ENCODE measurements at places on chromosomes 2 and 18.
A peak's percentile ranks its signal among the peaks of the same experiment; 100 is the strongest.

- DNase-seq: peak; percentile 73
Measured at GRCh38 chr2:46876741-46877384, 38.7 kb downstream of the MCFD2 start.

GRCh38 chr2:233329489-233330135 is 22.0 kb downstream of the SAG start:
- no peak for DNase-seq

DNA sequence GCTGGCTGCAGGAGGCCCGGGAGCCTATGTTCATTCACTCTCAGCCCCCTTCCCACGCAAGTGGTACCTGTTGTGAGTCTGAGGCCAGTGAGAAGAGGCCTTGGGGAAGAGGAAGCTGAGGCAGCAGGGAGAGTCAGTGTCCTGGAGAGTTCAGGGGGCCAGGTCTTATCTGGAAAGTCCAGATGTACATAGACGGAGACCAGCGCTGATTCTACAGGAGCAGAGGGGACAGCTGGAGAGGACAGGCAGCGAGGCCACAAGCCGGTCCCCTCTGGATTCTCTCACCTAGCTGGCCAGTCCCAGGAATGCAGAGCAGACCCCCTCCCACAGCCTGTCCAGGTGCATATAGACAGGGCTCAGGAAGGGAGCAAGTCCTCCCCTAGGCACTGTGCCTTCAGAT is 29.1 kb upstream of the SELENOI start:
- DNase-seq: no peak

DNA sequence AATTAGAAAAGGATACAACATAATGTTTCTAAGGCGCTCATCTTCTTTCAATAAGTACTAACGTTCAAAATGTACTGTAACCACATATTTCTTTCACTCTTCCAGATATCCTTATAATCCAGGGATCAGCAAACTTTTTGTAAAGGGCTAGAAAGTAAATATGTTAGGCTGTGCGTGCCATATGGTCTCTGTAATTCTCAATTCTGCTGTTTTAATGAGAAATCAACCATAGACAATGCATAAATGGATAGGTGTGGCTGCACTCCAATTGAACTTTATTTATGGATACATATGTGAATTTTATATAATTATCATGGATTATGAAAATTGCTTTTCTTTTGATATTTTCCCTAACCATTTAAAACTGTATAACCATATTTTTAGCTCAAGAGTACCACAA is 459.4 kb downstream of the EPHA4 start:
- DNase-seq: no peak

- DNase-seq: no peak
Measured at GRCh38 chr2:6011921-6012320, 319.7 kb downstream of the SOX11 start.

DNA sequence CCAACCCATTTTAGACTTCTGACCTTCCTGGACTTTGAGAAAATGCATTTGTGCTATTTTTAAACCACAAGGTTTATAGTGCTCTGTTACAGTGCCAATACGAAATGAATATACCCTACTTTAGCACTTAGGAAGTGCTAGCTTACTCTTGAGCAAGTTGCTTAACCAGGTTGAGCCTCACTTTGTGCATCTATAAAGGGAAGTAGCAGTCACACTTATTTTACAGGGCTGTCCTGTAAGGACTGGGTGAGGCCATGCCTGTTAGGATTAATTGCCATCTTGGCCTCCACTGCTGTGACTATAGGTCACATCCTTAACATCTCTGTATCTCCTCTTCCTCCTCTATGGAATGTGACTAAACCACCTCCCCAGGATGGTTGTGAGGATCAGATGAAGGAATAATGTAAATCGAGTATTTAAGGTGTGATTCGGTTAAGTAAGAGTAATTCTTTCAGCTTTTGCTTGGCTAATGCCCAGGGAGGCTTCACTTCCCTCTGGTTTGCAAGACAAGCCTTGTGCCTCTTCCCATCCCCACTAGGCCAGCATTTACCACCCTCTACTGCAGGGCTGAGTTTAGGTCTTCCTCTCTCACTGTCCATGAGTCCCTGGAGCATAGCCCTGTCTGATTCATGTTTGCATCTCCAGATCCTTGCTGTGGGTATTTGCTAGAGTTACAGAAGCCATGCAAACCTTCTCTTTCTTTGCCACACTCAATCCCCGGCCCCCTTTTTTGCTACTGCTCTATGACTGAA is 341.2 kb downstream of the ZNF521 start:
- DNase-seq: no peak

DNA sequence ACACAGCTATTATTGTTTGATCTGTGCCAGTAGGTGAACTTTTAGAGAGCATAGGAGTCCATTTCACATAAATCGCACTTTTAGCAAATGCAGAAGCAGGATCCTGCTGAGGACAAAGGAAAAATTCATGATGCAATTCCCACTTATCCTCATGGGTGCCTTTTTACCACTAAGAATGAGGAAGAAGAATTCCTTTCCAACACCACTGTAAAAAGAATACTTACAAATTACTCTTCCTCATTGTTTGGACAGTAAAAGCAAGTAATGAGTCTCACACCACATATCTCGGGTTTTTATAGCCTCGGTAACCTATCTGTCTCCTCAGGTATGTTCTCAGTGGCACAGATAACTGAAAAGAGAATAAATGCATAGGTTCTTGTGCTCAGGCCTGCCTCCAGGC is 238.5 kb downstream of the MTX2 start:
- no peak for DNase-seq

DNA sequence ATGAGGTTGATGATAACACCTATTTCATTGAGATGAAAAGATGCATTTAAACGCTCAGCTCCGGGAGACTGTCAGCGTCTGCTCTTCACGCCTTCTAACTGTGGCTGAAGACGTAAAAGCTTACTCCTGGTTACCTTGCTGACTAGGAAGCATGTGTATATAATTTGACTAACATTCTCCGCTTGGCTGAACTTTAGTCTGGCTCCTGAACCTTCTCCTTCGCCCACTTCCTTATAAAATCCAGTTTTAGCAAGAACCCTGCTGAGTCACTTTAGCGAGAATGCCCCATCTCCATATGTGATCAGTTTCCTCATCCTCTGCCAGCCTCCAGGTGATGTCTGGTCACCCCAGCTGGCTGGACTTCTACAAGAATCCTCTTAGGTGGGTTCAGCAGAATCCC is 12.7 kb upstream of the CREG2 start:
- DNase-seq: peak; percentile 90

DNA sequence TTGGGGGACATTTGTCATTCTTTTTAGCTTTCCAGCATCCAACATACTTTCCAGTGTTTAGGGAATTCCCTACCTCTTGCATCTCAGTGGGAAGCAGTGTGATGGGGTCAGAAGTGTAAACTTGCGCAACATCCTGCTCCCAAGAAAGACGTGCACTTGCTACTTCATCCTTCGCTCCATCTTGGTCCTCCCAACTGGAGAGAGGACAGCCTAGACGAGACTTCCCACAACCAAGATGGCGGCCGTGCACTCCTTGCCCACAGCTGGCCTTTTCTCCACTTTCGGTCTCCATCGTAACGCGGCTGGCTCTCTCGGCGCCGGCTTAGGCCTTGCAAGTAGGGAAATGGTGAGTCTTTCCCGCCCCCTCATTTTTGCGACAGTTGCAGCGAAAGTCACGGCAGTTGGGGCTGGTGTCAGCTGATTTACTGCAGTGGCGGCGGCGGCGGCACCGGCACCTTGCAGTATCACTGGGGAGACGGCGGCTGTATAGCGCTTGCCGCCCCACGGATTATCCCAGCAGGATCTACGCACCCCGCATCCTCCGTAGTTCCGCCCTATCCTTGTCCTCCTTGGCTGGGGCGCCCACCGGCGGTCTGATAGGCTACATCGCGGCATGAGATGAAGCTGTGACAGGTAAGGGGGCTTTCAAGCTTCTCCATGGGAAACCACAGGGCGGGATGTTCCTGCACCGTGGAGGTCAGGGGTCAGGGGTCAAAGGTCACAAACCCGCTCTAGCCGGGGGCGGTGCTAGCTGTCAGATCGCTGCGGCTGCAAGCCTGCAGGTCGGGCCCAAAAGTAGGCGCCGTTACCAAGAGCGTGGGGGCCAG is at the start of gene WDR7:
WDR7 (plus strand) TSS at position 416 of the 827 bp plus-strand sequence. CDS start 21,157 bp downstream, outside the sequence.
- DNase-seq: peak; percentile 99

DNA sequence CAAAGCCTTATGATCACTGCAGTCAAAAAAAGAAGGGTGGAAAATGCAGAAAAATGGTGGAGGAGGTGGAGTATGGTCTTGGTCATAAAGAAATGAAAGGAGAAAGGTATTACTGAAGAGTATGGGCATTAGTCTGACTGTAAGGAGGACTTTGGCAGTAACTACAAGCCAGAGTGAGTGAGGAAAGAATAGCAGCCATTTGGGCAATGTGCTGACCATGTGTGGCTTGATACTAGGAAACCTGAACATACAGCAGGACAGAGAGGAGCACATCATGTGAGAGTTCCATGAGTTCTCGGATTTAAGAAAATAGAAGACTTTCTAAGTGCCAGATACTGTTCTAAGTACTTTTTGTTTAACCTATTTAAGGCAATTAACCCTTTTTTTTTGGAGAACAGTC is 8.5 kb downstream of the DTNA start:
- no peak for DNase-seq

- DNase-seq: peak; percentile 66
Measured at GRCh38 chr2:127415593-127416505, 2.4 kb upstream of the PROC start.

- DNase-seq: no peak
Measured at GRCh38 chr2:239014458-239015217, 166.8 kb downstream of the TWIST2 start.

GRCh38 chr2:65382776-65383357 is 49.5 kb downstream of the SPRED2 start:
- peak; percentile 96 for DNase-seq

DNA sequence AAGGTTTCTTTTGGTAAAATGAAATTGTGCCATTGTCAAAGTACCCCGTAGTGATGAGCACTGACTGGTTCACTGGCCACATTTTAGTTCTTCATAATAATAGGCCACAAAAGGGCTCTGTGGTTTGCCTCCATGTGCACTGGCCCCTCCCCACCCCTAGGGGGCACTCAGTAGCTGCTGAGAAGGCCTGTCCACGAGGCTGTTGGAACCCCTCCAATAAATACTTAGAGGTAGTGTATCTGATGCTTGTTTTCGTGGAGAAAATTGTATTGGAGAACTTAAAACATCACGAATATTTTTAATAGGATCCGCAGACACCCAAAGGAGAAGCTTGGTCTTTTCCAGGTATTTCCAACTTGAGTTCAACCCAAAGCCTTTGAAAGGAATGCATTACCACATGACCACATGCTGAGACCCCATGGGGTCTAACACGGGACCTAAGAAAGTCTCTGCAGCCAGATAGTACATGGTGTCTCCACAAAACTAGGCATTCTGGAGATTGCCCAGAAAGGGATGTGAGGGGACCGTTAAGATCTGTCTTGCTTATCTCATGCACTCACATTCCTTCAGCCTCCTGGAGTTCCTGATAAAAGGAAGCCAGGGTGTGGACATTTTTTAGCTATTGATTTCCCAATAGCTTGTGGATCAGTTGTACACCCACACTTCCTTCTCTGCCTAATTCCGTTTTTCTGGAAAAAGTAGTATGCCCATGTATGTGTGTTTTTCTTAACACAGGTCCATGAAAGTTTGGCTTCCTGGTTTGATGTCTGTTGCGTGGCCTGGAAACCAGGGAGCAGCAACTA is 28.5 kb upstream of the NOSTRIN start:
- DNase-seq: peak; percentile 25

- no peak for DNase-seq
Measured at GRCh38 chr2:164910101-164910899, 45.0 kb downstream of the SLC38A11 start.

DNA sequence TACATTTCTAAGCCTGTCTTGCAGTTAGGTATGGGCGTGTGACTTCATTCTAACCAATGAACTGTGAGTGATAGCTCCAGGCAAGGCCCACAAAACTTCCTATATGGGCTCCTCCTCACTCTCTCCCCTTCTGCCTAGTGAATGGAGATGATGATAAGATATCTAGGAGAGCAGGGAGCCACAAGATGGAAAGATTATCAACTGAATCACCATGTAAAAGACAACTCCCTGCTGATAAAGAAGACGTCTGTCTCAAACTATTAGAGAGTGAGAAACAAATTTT is 237.1 kb downstream of the GPD2 start:
- DNase-seq: no peak

- peak; percentile 88 for DNase-seq
Measured at GRCh38 chr2:203796248-203797010, 71.1 kb upstream of the CTLA4 start.

DNA sequence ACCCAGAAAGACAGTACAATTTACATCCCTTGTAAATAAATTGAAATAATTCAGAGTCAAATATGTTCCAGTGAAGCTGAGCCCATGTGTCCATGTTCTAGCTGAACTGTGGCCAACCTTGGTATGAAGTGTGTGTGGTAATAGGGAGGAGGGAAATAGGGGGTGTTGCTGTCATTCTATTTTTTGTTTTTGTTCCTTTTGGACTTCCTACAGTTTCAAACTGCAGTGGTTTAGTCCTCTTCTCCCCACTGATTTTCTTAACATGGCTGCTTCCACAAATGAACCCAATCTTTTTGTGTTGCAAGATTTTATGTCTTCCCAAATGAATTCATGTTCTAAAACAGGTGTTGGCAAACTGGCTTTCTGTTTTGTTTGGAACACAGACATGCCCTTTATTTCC is 156.9 kb downstream of the CCBE1 start:
- no peak for DNase-seq

GRCh38 chr18:339200-339599 is 71.4 kb upstream of the THOC1 start:
- no peak for DNase-seq

GRCh38 chr2:102788885-102789260 is 27.0 kb downstream of the TMEM182 start:
- no peak for DNase-seq

GRCh38 chr2:176188774-176189680 is 559 bp downstream of the HOXD1 start:
- DNase-seq: no peak

DNA sequence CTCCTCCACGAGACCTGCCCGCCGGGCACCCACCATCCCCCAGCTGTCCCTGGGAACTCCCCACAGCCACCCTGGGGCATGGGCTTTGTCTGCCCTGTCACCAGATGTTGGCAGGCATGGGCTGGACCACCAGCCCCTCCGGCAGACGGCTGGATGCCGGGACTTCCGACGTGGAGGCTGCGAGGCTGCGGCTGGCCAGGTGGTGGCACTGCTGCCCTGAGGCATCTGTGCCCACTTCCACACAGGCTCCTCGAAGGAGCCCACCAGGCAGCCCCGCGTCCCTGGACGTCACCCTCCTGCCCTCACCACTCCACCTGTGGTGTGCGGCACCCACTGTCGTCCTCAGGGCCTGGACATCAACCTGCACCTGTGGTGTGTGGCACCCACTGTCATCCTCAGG is 319.9 kb upstream of the SALL3 start:
- DNase-seq: peak; percentile 16

DNA sequence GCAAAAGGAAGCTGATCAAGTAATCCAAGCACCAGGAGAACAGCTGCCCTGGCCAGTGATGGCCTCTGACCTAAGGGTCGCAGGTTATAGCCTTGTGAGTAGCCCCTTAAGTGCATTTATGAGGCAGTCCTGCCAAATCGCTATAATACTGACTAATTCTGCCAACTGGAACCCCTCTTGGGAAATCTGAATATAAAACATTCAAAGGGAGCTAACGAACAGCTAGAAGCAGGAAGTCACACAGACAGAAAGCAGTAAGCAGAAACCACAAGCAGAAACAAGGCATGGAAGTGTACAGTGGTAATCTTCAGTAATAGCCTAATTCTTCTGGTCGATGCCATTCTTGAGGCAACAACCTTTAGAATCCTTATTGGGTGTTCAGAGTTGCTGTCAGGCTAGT is 521.3 kb downstream of the METTL4 start:
- no peak for DNase-seq

Measured in suppressor macrophage treated with lipopolysaccharide for 1 hour (primary cell).